ENCODE measurements at places on chromosomes 5 and 9.

DNA sequence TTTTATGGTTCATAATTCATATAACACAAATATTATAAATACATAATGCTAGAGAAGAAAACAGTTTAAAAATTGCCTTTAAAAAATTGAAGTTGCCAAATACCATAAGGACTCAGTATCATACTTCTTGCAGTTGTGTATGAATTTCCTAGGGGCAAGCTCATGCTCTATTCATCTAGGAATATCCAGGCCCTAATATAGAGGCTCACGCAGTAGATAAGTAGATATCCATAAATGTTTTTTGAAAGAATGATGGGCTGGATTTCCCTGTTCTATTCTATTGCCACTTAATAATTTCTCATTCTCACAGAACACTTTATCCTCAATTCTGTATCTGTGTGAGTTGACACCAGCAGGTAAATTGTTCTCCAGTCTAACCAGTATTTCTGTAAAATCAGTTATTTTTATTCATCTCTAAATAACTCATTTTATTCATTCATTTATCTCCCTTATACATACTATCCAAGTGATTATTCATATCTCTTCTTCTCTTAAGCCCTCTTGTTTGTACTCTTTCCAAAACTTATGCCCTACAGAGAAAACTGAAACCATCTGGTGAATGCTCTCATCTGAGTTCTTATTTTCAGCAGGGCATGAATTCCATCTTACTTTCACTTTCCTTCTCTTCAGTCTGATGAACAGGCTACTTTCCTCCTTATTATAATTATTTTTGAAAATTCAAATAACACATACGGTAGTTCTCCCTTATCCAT, 97.1 kb downstream of the SLC44A1 start:
- DNase-seq = no peak

GRCh38 chr5:79077680-79078365, 8.3 kb downstream of the BHMT2 start:
- no peak for DNase-seq

DNA sequence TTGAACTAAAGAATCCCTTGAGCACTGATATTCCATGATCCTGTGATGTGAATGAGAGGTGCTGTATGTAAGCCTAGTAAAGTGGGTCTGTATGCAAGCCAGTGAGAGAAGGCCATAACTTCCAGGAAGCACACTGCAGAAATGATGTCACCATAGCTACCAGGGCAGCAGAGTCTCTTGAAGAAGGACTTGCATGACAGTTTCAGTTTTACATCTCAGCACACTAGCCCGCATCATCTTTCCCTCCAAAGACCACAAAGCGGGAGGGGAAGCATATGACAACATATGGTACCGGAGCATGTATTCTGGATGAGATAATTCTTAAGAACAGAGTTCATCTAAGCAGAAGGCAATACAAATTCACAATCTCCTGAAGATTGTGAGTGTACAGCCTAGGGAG, 37.6 kb upstream of the MAST4 start:
- DNase-seq = no peak

DNA sequence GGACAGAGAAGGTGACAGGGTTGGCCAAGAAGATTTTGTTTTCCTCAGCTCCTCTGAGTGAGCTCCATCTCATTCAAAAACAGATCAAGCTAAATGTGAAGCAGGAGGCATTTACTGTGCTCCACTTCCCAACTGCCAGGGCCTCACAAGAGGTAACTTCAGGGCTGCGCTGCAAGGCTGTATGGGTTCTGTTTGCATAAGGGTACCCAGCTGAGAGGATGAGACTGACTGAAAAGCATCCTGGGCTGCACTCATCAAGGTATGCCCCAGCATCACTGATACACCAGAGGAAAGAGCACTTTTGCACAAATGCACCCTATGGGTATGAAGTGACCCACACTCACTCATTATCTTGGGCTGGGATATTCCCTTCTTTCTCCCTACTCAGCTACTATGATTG, 316.2 kb upstream of the HAPLN1 start:
- DNase-seq = no peak

DNA sequence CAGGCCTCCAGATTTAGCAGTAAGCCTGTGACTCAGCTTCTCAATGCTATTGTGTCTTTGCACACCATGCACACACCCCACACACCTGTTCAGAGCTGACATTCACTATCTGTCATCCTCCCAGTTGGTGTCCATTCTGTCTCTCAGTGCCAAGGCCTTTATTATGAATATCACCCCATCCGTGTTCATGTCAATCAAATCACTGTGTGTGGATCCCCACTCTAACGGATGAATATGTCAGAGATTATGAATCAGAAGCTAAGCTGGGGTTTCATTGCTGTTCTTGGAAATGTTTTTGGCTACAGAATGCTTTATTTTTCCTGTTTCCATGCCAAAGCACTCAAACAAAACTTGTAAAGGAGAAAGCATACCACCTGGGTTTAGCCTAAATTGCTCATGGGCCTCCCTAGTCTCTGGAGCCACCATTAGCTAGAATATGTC, 9.4 kb upstream of the MAMDC2 start:
- DNase-seq = no peak

DNA sequence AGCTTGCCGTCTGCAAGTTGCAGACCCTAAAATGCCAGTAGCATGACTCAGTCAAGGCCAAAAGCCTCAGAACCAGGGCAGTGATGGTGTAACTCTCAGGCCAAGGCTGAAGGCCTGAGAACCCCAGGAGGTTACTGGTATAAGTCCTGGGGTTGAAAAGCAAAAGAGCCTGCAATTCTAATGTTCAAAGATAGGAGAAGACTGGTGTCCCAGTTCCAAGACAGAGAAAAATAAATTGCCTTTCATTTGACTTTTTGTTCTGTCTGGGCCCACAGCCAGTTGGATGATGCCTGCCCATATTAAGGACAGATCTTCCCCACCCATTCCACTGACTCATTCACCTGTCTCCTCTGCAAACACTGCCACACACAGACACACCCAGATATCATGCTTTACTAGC, 673.2 kb downstream of the CDH18 start:
- DNase-seq = no peak

GRCh38 chr5:79729679-79730078, 40.0 kb downstream of the CMYA5 start:
- no peak for DNase-seq

DNA sequence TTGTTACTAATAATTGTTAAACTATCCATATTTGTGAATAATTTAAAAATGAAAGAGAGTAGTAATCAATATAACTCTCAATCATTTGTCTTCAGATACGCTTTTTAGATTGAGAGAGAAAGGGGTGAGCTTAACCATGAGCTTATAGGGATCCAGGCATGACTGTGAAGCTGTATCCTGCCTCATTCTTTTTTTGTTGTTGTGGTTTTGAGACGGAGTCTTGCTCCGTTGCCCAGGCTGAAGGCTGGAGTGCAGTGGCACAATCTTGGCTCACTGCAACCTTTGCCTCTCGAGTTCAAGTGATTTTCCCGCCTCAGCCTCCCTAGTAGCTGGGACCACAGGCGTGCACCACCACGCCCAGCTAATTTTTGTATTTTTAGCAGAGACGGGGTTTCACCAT, 44.0 kb downstream of the NIPAL4 start:
- no peak for DNase-seq

GRCh38 chr9:130244548-130245165, 20.9 kb upstream of the HMCN2 start:
- no peak for DNase-seq

DNA sequence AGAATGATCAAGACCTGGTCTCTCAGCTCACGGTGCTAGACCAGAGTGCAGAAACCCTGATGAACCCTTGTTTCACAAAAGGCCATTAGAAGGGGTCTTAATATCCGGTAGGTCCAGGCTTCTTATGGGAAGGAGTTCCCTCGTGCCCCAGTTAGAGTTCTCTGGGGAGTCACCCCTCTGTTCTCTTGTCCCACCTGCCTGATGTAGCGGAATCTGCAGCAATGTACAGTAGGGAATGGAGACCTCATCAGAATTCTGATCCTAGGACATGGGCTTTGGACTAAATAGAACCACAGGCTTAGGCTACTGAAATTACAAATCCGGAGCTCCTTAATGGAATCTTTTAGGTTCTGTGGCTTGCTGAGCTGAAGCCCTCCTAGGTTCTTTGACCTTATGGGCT, 243.6 kb upstream of the IRX2 start:
- DNase-seq = peak; percentile 68

DNA sequence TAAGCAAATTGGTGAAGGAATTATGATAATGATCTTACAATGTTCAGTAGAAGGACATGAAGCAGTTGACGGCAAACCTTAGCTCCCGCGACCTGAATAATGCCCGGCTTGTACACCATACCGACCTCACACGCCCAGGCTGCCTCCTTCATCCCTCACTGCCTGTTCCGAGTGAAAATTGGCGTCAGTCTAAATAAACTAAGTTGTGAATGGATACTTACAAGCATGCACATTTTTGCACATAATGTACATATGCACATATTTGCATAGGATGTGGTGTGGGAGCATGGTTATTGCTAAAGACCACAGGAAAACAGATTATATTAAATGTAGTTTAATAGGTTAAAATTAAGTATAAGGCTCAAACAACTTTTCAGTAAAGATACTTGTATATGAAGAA, 14.9 kb downstream of the OR2Y1 start:
- DNase-seq = peak; percentile 17

- no peak for DNase-seq
These were observed 313.5 kb downstream of the CAAP1 start for GRCh38 chr9:26579056-26579455.

Measured in esophagus muscularis mucosa (tissue), 4 donors.